ENCODE measurements at places on chromosomes 2 and 18.

DNA sequence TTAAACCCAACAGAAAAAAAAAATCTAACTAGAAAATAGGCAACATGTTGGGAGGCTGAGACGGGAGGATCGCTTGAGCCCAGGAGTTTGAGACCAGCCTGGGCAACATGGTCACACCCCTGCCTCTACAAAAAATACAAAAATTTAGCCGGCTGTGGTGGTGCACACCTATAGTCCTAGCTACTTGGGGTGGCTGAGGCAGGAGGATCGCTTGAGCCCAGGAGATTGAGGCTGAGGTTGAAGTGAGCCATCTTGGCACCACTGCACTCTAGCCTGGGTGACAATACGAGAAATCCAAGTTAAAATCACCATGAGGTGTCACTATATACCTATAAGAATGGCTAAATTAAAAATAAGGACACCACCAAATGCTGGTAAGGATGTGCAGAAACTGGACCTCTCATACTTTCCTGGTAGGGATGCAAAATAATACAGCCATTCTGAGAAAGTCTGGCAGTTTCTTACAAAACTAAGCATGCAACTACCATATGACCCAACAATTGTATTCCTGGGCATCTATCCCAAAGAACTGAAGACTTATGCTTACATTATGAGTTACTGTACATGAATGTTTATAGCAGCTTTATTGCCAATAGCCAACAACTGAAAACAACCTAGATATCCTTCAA, 2.2 kb downstream of the SEPTIN10 start:
- DNase-seq = no peak

DNA sequence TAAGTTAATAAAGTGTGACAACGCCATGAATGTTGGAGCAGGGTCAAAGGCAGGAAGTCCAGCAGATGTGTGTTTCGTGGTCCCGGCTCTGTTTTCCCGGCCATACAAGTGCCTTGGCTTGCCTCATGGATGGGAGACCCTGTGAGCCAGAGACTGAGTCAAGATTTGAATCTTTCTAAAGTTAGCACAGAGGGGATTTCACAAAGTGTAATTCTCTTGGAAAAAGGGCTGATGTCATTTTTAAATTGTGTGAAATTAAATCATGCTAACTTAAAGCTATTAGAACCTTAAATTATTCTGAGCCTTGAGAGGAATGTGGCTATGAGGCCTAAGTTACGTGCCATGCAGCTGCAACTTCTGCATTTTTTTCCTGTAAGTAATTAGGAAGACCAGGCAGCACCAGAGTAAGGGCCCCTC, 38.3 kb upstream of the RALBP1 start:
- DNase-seq = no peak

DNA sequence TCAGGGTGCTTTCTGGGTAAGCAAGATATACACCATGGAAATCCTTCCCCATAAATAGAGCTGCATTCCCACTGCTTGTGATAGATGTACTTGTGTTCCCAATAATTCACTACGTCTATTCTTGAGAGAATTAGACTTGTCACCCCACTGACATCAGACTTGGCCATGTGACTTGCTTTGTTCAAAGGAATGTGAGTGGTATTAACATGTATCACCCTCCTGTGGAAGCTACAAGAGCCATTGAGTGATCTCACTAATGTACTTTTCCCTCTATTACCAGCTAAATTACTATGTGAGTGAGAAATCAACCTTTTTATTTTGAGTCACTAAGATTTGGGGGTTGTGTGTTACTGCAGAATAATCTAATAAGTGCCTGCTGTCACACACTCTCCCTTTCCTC, 176.0 kb downstream of the CCDC178 start:
- no peak for DNase-seq

DNA sequence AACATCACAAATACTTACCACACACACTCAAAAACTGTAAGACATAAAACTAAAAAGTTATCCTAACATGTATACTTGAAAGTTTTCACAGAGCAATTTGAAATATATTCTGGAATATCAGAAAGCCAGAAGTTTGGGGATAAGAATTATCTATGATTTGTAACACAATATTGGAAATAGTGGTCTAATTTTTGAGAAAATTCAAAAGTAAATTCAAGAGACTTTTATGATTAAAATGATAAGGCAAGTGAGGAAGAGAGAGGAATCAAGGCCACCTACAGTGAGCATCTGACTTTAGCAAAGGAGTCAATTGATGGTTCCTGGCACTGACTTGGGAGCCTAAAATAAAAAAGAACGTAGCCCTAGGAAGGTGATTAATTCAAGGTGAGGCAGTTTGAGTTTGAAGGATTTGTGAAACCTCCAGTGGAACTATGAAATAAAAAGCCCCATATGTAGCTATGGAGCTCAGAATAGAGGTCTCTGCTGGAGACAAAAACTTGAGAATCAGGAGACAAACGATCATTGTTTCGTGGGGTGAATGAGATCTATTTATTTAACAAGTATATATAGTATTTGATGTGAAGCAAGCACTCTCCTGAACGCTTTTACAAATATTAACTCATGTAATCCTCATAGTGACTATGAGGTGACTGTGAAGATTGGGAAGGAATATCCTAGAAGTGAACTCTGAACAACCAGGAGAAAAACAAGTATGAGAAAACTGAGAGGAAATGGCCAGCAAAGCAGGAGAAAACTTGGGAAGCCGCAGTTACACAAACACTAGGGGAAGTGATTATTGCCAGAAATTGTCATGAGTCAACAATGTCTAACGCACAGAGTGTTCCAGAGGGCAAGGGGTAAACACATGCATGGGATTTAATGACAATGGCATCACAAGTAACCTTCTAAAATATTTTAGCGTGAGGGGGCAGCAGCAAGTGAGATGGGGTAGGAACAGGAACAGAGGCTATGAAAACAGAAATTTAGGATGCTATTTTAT, 12.8 kb downstream of the TFPI start:
- DNase-seq = no peak

All from right renal pelvis (tissue), 4 donors.